ENCODE measurements at places on chromosomes 3 and 15. TPM values are rescaled to one million over a fixed set of nuclear protein-coding genes. Genes with fewer than 3 reads are reported as not detected.

Gene DLEC1
- 4.4 TPM for total RNA-seq

Gene BSN
- 0.11 TPM for total RNA-seq

Gene ST3GAL6
- total RNA-seq: 0.44 TPM

Gene ADAMTSL3
- not detected for total RNA-seq

Gene GXYLT2
- total RNA-seq: not detected

Gene EFCAB12
- total RNA-seq: 3.2 TPM
